NCI-H187 treated with DMSO at 0.1 percent for 48 hours (cell line): ENCODE measurements at places on chromosomes 13 and 19.
A peak's percentile ranks its signal among the peaks of the same experiment; 100 is the strongest.

GRCh38 chr19:44278181-44278690 is 18.6 kb downstream of the ZNF233 start:
- no peak for DNase-seq

GRCh38 chr13:27170516-27171243 is 931 bp downstream of the USP12 start:
- DNase-seq: no peak

GRCh38 chr19:1446713-1447481 is 3.0 kb upstream of the APC2 start:
- no peak for DNase-seq

DNA sequence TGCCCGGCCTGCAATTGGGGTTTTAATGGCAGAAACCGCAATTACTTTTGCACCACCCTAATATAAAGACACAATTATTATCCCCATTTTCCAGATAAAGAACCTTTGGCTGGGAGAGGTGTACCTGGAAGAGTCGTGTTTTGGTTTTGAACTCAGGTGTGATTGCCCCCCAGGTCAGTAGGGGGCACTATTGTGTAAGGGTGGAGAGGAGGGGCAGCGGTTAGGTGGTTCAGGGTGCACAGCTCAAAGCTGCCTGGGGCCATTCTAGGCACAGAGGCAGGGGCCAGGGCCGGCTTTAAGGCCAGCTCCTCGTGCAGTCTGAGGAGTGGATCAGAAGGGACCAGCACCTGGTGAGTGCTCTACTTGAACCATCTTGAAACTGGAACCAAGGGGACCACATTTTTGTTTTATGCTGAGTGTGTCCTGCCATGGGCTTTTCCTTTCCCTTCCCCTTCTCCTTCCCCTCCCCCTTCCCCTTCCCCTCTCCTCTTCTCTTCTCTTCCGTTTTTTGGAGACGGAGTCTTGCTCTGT is 5.8 kb upstream of the FCGRT start:
- DNase-seq: no peak

GRCh38 chr19:38653028-38653571 is 5.7 kb downstream of the ACTN4 start:
- no peak for DNase-seq

DNA sequence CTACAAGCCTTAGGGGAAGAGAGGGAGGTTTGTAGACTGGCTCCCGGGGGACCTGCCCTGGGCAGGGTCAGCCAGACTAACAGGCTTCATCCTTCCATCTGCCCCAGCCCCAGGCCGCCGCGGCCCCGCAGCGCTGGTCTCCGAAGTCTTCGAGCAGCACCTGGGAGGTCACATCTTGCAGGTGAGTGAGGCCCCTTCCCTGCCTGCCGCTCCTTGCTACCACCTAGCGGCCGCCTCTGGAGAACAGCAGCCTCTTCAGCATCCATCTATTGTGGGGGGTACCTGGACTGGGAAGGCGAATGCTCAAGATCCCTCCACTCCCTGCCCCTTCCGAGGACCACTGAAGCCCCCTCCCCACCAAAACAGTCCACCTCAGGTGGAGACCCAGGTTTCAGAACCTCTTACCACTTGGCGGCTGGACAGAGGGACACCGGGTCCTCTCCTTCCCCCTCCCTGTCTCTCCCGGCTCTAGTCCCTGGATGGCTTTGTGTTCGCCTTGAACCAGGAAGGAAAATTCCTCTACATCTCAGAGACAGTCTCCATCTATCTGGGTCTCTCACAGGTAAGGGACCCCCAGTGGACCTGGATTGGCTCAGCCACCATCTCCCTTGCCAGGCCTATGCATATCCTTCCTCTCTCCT is 12.7 kb downstream of the NPAS1 start:
- DNase-seq: no peak

DNA sequence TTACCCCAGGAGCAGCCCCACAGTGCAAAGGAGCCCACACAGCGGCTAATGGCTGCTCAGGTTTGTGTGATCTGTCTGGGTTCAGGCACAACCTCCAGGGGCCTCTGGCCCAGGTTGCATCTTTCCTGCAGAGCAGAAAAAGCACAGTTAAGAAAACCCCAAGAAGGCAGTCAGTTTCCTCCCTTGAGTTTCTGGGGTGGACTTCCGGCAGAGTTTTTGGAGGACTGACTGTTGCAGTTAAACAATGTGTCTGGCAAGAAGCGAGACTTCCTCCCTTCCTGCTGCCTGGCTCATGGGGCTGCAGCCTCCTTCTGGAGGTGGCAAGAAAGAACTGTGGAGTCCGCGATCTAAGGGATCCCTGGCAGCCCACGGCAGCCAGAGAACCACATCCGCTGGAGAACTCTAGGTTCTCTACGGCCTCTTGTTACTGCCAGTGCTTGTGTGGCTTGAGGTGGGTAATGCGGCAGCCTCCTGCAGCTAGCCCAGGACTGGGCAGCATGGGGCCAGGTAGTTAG is 114.4 kb downstream of the ZDHHC20 start:
- DNase-seq: no peak

GRCh38 chr19:34145741-34146202 is 26.5 kb upstream of the LSM14A start:
- DNase-seq: peak; percentile 13

DNA sequence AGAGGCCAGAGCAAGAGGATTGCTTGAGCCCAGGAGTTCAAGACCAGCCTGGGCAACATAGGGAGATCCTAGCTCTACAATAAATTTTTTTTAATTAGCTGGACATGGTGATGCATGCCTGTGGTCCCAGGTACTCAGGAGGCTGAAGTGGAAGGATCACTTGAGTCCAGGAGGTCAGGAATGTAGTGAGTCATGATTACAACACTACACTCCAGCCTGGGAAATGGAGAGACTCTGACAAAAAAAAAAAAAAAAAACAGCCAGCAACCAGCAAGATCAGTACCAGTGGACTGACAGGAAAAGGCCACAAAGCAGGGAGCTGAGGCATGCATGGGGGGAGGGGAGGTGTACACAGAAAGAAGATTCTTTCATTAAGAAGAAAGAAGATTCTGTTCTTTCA is 52.7 kb upstream of the RFXAP start:
- no peak for DNase-seq

GRCh38 chr13:67619351-67619994 is 389.3 kb upstream of the PCDH9 start:
- DNase-seq: no peak
